ENCODE measurements at places on chromosomes 1 and 21. TPM values are rescaled to one million over a fixed set of nuclear protein-coding genes. Genes with fewer than 3 reads are reported as not detected.

GRCh38 chr1:227094249-227094966 lies 154.3 kb downstream of the COQ8A start:
- DNase-seq: no peak

DNA sequence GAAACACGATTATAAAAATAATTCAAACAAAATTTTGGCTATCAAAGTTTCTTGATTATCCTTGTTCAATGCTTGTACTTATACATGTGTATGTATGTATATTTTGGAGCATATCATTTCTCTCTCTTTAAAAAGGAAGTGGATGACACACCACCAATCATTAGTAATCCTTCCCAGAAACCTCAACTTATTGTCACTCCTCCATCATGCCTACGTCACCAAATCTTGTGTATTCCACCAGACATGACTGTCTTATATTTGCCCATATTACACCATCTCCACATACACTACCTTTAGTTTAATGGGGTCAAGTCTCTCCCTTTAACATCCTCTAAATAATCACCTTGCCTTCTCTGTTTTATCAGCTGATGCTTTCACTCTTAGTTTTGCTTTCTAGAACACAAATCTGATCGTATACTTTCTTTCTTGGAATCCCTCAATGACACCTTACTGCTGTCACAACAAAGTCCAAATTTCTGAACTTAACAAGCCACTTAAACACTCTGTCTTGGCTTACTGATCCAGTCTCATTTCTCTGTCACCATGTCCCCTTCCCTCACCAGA lies 124.0 kb downstream of the BRINP3 start:
- no peak for DNase-seq

DNA sequence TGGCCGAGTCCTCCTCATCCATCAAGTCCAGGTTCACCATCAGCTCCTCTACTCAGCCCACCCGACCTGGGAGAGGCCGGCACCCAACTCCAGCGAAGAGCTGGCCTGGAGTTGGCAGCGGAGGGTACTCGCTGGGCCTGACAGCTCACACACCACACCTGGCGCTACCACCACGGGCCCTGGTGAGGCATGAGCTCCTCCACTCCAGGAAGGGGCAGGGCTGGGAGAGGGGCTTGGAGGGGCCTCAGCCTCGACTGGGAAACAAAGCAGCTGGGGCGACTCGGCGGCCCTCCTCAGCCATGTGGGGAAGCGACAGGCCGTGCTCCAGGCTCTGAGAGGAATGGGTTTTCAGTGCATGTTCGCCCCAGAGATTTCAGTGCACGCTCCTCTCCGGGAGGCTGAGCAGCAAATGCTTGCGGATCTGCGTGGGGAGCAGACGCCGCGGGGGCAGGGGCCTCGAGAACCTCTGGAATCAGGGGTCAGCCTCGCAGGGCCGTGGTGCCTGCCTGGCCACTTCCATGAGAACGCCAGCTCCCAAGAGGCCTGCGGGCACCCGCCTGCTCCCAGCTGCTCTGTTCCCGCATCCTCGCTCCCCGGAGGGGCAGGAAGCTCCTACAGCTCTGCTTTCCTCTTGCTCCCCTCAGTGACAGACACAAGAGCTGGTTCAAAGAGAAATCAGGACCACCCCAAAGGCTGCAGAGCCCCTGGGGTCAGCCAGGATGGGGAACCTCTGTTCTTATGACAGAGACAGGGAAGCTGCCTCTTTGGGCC lies 18.9 kb upstream of the GPR153 start:
- no peak for DNase-seq

- no peak for DNase-seq
These were observed 7.1 kb downstream of the MAN1C1 start for GRCh38 chr1:25623731-25624130.

DNA sequence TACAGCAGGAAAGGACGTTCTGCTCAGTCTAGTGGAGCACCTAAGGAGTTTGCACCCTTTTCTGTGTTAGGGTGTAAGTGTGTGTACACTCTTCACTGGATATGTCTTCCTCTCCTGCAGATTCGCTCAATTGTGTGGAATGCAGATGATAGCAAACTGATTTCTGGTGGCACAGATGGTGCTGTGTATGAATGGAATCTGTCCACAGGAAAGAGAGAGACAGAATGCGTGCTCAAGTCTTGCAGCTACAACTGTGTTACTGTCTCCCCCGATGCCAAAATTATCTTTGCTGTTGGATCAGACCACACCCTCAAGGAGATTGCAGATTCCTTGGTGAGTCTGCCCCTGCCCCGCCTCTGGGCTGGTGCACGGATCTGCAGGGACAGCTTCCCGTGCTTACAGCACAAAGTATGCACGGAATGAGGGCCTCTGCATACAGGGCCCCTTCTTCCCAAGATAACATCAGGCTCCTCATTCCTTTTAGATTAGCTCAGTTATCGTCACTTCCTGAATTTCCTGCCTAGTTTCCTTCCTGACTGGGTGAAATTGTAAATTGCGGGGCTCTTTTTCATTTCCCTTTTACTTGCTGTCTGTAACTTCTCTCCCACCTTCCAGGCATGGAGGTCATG lies 34.6 kb downstream of the CFAP57 start:
- no peak for DNase-seq

Gene TCHHL1
- total RNA-seq: not detected

Gene PDE4B
- 20.5 TPM for total RNA-seq

- no peak for DNase-seq
These were observed 174.1 kb downstream of the PBX1 start for GRCh38 chr1:164733070-164733469.

DNA sequence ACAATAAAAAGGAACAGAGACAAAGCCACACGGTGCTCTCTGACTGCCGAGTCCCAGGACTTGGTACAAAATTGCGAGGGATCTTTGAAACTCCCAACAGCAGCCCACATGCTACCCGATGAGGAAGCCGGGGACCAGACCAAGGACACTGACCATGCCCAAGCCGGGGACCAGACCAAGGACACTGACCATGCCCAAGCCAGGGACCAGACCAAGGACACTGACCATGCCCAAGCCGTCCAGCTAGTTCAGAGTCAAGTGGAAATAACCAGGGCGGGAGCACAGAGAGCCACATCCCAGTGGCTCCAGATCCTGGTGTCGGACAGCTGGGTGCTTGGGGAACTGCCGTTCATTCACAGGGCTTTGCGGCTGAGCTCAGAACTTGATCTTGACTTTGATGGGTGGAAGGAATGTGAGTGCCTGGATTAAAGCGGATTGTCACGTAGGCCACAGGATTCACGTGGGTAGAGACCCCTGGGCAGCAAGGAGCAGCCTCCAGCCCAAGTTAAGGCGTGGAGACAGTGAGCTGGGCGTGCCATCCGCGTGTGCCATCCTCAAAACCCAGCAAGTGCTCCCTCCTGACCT lies 16.5 kb upstream of the TRAPPC10 start:
- no peak for DNase-seq

Gene USH2A
- not detected for total RNA-seq

- peak; percentile 67 for DNase-seq
These were observed 3.3 kb upstream of the FCRL6 start for GRCh38 chr1:159798893-159799292.

DNA sequence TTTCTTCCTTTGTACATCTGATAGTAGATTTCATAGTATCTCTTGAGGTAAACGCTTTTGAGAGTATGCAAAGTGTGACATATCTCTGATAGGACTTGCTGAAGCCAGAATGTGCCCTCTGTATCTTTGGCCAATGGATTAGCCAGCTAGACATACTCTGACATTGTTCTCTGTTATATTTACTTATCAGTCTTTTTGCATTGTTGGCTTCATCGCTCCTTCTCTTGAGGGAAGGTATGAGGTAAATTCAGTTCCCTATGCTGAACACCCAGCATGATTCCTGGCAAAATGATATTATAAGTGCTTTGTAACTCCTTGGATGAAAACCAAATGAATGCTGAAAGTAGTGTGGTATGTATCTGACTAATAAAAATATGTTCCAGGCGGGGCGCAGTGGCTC lies 163.2 kb upstream of the CACYBP start:
- DNase-seq: no peak

Gene PDZK1IP1
- not detected for total RNA-seq

GRCh38 chr1:35186239-35186638 lies 6.7 kb downstream of the SFPQ start:
- DNase-seq: no peak

DNA sequence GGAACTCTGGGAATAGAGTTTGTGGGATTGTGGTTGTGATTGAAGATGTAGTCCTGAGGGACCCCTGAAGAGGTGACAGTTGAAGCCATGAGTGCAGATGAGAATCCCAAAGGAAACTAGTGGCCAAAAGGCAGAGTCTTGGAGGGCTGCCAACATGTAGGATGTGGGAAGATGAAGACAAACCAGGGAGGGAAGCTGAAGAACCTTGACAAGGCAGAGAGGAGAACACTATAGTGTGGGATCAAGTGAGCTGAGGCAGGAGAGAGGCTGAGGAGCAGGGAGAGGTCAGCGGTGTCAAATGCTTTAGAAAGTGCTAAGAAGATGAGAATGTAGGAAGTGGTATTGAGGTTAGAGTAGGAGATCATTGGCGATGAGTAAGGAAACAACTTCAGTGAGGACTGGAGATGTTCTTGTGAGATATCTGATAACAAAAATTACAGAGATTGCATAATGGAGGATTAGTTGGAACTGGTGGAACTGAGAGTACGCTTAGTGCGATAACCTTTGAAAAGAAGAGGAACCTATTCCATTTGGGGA lies 88.5 kb upstream of the VCAM1 start:
- no peak for DNase-seq

DNA sequence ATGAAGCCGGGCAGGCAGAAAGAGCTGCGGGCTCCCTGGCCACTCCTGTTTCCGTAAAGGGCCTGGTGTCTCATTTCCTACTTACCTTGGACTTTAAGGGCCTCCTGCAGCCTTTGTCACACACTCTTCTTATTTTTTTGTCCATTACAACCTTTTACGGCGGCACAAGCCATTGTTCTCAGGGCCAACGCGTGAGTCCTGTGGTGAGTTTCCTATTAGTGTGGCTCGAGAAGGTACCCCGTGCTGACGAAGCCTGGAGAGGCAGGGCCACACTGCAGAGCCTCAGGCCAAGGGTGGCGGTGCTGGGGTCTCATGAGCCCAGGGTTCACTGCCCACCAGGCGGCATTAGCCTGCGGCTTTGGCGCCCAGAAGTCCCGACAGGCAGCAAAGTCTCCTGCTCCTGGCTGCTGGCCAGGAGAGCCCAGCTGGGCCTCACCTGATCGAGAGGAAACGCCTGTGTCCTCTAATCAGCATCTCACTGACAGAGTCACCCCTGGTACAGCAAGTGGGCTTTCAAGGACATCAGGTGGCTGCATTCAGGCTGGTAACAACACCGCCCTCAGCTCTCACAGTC lies 62.0 kb downstream of the SIK1 start:
- no peak for DNase-seq

DNA sequence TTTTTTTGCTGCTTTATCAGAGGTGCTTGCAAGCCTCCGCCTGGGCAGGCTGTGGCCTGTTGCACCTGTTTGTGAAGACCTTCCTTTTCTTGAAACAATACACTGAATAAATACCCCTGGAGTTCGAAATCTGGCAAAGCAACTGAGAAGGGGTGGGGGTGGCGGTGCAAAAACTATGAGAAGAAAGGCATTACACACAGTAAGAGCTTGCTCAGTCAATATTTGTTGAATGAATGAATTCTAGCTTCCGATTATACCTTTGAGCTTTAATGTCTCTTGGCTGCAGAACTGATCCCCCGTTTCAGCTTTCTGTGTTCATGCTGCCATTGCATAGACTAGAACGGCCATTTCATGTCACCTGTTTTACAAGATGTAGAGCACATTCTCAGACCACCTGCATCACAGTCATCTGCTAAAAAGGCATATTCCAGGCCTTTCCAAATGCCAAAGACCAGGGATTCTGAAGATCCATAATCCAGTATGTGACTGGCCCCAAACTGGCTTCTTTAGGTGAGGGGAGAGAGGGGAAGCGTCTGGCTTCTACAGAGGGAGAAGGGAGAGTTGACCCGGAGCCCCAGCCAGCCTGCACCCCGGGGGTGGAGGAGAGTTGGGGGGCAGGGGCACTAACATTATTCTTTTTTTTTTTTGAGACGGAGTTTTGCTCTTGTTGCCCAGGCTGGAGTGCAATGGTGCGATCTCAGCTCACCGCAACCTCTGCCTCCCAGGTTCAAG lies 111.5 kb downstream of the ETS2 start:
- DNase-seq: no peak

DNA sequence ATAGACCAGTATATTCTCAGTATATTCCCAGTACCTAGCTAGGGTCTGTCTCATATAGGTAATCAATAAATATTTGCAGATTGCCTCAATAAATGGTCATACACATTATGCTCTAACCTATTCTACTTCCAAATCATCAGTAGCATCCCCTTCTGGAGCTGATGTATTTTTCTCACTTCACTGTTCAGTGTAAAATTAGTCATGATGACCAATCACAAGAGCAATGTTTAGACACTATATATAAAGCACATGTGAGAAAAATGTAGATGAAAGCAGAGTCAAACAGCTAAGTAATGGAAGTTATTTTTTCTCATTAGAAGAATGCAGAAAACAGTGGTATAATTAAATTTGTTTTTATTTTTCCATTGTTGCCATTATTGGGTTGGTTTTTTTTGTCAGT lies 34.7 kb downstream of the EPRS1 start:
- no peak for DNase-seq

Gene CFAP107
- total RNA-seq: not detected

- no peak for DNase-seq
These were observed at the start of gene LGR6 for GRCh38 chr1:202193614-202194327. LGR6 (plus strand) TSS chr1:202193799; CDS start chr1:202193990, 191 bp downstream.

Gene FMO3
- 30.9 TPM for total RNA-seq

GRCh38 chr1:218624052-218624451 lies 278.9 kb downstream of the TGFB2 start:
- no peak for DNase-seq

DNA sequence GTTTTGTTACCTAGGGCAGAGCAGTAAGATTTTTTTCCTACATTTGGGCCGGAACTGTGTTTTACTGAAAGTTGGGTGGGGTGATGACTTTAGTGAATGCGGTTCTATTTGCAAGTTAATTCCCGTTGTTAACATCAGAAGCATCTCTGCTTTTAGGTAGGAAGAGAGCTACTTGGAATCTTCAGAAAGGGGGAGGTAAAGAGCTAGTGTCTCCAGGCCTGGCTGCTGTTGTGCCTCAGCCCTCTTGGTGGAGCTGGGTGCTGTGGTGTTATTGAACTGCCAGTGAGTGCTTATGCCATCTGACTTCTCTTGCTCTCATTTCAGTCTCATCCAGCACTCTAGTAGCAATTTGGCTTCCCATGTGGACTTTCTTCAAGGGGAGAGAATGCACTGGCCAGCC lies 3.4 kb downstream of the KDM4A start:
- DNase-seq: no peak

DNA sequence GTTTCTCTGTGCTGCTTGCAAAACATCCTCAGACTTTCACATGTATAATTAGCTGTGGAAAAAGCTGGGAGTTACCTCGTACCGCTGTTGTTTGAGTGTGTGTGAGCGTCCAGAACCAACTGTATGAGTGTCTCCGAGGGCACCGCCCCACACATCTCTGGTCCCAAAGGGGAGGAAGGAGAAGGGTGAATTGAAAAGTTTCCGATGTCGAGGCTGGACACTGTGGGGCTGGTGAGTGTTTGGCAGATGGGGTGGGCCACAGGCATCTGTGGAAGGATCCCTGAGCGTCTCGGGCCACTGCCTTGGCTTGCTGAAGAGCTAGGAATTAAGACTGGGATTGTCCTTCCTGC lies 1.2 kb downstream of the ATP2B4 start:
- DNase-seq: peak; percentile 58

Data from uterus (tissue), 4 donors.